Activated T-cell treated with anti-CD3 and anti-CD28 coated beads, Interleukin-2, amount 50 U/mL, for 4 hours (primary cell): ENCODE measurements at places on chromosomes 4 and X. TPM values are rescaled to one million over a fixed set of nuclear protein-coding genes. Genes with fewer than 3 reads are reported as not detected.

GDPD2 gene
- total RNA-seq = not detected

PLP1 gene
- not detected for total RNA-seq

RRAGB gene
- total RNA-seq = 8.3 TPM

NAP1L3 gene
- total RNA-seq = 2.9 TPM

NHSL2 gene
- 0.32 TPM for total RNA-seq

SLC25A31 gene
- not detected for total RNA-seq

GPC3 gene
- 0.46 TPM for total RNA-seq

DSPP gene
- total RNA-seq = not detected

PABPC1L2A gene
- not detected for total RNA-seq

SSX7 gene
- total RNA-seq = not detected

NUDT11 gene
- 2.8 TPM for total RNA-seq

P2RY8 gene
- 22.2 TPM for total RNA-seq

DCAF4L1 gene
- total RNA-seq = 0.42 TPM

CENPVL2 gene
- not detected for total RNA-seq

TAF9B gene
- 20.8 TPM for total RNA-seq

USP17L12 gene
- total RNA-seq = not detected

RAI2 gene
- total RNA-seq = 0.41 TPM

SMIM10L2A gene
- 0.61 TPM for total RNA-seq

C4orf50 gene
- 0.11 TPM for total RNA-seq

H2BW2 gene
- not detected for total RNA-seq

ALAS2 gene
- total RNA-seq = not detected

FGFR3 gene
- 0.30 TPM for total RNA-seq

GAGE13 gene
- not detected for total RNA-seq

H2AZ1 gene
- total RNA-seq = 388 TPM

RXFP1 gene
- total RNA-seq = 0.08 TPM

OPN1MW2 gene
- total RNA-seq = not detected

L1CAM gene
- 0.46 TPM for total RNA-seq

PPP2R3B gene
- 30.3 TPM for total RNA-seq

NBDY gene
- total RNA-seq = 29.5 TPM

CPZ gene
- not detected for total RNA-seq

MAGEA12 gene
- not detected for total RNA-seq

VSIG1 gene
- 0.57 TPM for total RNA-seq

SSX1 gene
- total RNA-seq = not detected

AFM gene
- not detected for total RNA-seq

PDGFRA gene
- 0.11 TPM for total RNA-seq

HS6ST2 gene
- total RNA-seq = 0.63 TPM

PAGE3 gene
- not detected for total RNA-seq

HMGB3 gene
- total RNA-seq = 14.9 TPM

HTR2C gene
- total RNA-seq = not detected

GC gene
- total RNA-seq = 0.58 TPM

CHRDL1 gene
- not detected for total RNA-seq

SLC7A11 gene
- total RNA-seq = 1.0 TPM

SCML1 gene
- total RNA-seq = 1.7 TPM

SPANXA1 gene
- not detected for total RNA-seq

SOX3 gene
- not detected for total RNA-seq

KLHL4 gene
- not detected for total RNA-seq
